ENCODE measurements at places on chromosomes 7 and 10.

DNA sequence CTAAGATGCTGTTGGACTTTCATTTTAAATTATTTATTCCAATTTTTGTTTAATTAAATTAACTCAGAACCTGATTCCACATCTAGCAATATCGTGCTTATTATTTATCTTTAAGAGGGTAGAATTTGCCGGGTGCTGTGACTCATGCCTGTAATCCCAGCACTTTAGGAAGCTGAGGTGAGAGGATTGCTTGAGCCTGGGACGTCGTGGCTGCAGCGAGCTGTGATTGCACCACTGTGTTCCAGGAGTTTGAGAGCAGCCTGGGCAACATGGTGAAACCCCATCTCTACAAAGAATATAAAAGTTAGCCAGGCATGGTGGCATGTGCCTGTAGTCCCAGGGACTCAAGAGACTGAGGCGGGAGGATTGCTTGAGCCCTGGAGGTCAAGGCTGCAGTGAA is 47.8 kb downstream of the ZFAND4 start:
- no peak for DNase-seq

- DNase-seq: no peak
These were observed 2.7 kb upstream of the LIPF start for GRCh38 chr10:88661577-88661976.

DNA sequence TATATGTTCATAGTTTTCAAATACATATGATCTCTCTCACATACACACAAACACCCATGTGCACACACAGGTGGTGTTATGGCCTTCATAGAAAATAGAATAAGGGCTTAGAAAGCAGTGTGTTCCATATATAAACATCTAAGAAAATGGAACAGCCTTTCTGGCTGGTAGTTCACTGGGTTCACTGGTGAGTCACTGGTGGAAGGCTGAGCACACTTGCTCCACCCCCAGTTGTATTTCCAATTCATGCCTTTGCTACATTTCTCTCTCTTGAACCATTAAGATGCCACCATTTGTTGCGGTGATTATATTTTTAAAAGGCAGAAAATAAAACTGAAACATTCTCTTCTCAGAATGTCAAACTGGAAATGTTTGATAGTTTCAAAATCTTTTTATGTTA is 252.1 kb downstream of the GLI3 start:
- DNase-seq: no peak

- no peak for DNase-seq
These were observed 10.1 kb downstream of the HACD1 start for GRCh38 chr10:17607060-17607459.

GRCh38 chr7:46288861-46289260 is 367.8 kb upstream of the IGFBP3 start:
- DNase-seq: no peak

GRCh38 chr7:121083138-121083789 is 94.8 kb downstream of the CPED1 start:
- DNase-seq: no peak

DNA sequence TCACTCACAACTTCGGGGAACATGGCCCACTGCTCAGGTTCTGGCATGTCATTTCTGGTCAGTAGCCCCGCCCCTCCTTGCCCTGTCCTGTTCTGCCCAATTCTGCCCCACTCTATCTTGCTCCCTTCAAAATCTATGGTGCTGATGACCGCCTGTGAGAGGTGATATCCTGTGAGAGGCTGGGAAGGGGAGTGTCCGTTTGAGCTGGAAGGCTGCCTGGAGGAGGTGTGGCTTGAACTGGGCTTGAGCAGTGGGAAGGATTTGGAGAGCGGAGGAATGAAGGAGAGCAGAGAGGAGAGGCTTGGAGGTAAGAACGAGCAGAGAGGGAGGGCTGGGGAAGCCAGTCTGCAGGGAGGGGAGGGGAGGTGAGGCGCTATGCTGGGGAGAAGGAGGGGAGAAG is 145.3 kb downstream of the RPS24 start:
- no peak for DNase-seq

- no peak for DNase-seq
These were observed 9.1 kb upstream of the ZNF316 start for GRCh38 chr7:6628045-6628444.

- DNase-seq: no peak
These were observed 202.7 kb downstream of the FAM107B start for GRCh38 chr10:14571866-14572507.

- no peak for DNase-seq
These were observed 183.9 kb downstream of the THSD7A start for GRCh38 chr7:11648101-11648500.

GRCh38 chr10:116728526-116729096 is 13.8 kb downstream of the HSPA12A start:
- no peak for DNase-seq

DNA sequence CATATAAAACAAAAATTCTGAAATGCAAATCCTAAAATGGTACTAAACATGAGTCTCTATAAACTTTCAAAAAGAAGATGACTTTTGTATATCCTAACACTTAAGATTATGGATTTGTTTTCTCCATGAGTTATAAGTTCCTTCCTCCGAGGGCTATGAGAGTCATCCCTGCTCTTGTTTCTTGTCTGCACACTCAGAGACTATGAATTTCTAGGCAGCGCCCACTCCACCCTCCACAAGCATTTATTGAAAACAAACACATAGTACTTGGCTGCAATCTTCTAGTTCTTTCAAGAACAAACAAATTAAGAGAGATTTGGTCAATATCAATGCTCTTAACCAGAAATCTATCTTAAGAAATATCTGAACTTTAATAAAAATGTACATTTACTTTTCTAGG is 211.7 kb downstream of the DKK1 start:
- no peak for DNase-seq

DNA sequence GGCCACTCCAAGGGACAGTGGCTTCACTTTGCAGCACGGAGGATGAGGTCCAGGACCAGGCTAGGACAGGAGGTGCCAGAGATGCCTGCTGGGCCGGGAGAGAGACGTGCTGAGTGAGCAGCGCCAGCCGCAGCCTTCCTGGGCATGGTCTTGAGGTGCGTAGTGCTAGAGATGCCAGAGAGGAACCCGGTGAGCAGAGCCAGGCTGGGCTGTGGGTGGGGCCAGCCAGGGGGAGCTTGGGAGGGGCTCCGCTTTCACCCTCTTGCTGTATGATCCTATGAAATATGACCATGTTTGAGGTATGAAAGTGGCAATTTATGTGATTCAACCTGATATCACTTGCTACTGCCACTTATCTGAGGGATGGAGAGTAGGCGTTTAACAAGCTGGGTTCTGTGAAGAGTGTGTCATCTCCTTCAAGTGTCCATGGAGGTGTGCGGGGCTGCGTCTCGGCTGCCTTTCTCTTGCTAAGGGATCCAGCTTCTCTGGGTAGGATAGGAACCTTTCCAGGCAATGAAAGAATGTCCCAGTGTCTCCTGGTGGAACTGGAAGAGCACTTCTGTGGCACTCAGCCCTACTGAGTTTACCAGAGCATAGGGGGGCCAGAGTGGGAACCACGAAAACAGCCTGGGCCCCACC is 518.4 kb upstream of the FOXK1 start:
- DNase-seq: no peak

GRCh38 chr10:78655979-78656378 is 412.8 kb upstream of the ZMIZ1 start:
- no peak for DNase-seq

GRCh38 chr7:129315960-129316359 is 91.1 kb downstream of the AHCYL2 start:
- no peak for DNase-seq

GRCh38 chr10:77264107-77264506 is 373.5 kb downstream of the KCNMA1 start:
- no peak for DNase-seq

GRCh38 chr7:142450206-142450605 is 192.3 kb upstream of the PRSS58 start:
- no peak for DNase-seq

- DNase-seq: no peak
These were observed 20.8 kb downstream of the SFTPD start for GRCh38 chr10:79928028-79928583.

DNA sequence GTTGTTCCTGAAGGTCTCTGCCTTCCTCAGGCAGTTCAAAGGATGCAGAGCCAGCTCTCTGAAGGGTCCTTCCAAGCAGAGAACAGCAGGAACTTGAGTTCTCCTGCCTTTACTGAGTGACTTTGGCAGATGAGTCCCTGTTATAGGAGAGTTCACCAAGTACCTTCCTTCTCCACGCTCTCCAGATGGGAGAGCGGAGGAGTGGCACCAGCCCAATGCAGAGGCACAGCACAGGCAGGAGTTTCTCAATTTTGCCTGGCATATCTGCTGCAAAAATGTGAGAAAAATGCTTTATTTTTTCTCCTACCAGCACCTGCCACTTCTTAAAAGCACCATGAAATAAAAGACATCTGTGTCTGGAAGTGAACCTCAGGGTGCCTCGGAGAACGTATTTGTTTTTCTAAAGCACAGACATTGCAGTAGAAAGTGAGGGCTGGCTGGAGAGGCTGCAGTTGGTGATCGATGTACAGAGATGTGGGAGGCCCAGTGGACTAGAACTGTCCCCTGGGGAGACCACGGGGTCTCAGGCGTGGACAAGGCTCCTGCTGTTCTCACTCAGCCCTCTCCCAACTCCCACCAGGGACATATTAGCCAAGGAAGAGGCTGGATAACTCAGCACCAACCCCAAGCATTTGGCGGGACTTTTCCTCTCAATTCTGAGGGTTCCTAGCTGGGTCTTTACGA is 174.5 kb downstream of the WDR37 start:
- DNase-seq: no peak

- DNase-seq: no peak
These were observed 97.0 kb upstream of the ODAD2 start for GRCh38 chr10:28095791-28096378.

DNA sequence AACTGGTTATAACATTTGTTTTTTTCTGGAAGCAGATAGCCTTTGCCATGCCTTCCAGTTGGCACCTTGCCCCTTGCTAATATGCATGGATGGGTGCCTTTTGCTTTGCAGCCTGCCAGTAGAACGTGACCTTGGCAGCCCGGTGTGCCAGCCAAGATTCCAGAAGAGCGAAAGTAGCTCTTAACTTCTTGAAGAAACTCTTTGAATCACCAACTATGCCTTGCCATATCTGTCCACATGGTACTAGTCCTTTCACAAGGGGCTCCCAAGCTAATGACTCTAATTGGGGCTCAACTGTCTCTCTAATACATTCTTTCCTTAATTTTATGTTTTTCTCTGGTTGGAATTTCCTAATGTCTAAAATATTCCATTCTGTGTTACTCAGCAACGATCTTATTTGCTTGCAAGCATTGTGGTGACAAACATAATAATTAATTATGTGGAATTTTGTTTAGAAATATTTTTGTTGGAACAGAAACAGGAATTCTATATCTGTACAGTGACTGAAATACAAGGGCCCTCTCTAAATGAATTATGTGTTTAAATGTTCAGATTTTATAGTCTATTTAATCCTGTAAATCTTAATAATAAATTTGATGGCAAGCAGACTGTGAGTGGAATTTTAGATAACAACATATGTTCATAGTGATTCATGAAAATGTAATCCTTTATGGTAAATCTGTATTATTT is 45.8 kb downstream of the HDAC9 start:
- DNase-seq: peak; percentile 93

DNA sequence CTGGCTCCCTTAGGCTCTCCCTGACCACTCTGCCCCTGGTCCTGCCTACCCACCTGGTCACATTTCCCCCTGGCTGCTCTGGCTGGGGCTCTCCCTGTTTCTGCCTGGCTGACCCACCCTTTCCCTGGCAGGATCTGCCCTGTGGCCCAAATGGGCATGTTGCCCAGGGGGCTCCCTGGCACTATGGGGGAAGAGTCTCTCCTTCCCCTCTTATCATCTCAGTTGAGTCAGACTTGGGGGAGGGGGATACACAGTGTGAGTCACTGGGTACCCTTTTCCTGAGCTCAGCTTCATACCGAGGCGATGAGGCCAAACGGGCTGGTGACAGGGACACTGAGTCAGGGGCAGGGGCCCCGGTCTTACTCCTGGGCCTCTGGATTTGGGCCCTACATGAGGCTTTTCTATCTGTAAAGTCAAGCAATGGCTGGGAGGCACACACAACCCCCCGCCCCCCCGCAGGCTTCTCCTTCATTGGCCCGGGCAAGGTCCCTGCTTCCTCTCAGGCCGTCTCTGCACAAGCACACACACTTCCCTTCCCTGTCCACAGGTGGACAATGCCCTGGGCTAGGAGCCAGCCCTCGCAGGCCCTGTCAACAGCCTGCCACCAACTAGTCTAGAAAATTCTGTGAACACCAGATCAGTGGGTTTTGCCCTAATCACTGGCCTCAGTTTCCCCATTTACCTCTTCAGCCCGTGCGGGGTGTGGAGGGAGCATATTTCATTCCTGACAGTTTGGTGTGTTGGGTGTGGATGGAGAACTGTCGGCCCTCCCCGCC is 627 bp upstream of the FLNC start:
- no peak for DNase-seq

DNA sequence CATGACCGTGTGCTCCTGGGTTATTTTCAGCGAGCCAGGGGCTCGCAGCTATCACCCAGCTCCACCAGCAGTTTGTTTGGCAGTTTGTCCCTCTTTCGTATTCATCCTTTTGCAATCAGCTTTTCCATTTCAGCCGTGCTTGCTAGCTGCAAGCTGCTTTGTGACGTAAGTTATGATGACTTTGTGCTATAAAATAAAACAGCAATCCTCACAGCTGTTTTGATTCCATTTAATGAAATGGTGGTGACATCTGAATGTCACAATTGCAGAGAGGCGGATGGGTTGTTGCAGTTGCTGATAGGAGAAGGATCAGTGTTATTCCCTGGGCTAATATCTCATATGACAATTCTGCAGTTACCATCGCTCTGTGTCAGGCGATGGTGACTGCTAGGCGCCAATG is 251.7 kb downstream of the SNX10 start:
- no peak for DNase-seq

- no peak for DNase-seq
These were observed 82.2 kb upstream of the DIP2C start for GRCh38 chr10:771647-772046.

DNA sequence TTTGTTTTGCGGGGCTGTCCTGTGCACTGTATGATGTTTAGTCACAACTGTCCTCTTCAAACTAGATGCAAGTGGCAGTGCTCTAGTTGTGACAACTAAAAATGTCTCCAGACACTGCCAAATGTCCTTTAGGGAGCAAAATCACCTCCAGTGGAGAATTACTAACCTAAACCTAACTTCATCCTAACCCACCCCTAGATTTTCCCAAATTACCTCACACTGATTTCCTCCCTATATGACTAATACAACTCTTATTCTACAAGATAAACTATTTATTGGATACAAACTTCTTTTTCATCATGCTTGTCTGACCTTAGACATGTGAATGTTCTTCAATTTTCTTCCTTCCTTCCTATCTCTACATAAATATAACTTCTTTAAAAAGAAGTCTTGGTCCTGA is 26.4 kb downstream of the PNPLA8 start:
- DNase-seq: no peak

DNA sequence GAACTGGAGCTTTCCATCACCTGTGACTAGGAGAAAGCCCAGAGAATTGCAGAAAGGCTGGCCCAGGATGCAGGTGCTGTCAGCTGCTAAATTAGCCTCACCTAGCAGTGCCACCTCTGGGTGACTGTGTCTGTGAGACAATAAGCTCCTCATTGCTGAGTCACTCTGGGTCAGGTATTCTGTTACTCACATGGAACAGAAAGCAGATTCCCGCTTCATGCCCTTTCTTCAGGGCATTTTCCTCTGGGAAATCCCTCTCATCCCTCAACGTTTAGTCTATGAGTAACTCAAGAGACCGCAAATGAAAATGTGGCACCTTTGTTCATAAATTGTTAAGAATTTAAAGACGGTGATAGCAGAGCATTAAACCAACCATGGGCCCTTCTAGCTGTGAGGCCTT is 184.0 kb downstream of the ADAM12 start:
- DNase-seq: no peak

- DNase-seq: no peak
These were observed 76.0 kb downstream of the DENND2A start for GRCh38 chr7:140564643-140565042.

GRCh38 chr10:47081264-47081663 is 170.0 kb downstream of the PTPN20 start:
- no peak for DNase-seq

Data from fibroblast of skin of left quadriceps (primary cell).